ENCODE measurements at places on chromosomes 12 and 14. TPM values are rescaled to one million over a fixed set of nuclear protein-coding genes. Genes with fewer than 3 reads are reported as not detected.

- peak; percentile 31 for DNase-seq
Observed at GRCh38 chr12:100427078-100427477, 46.6 kb upstream of the NR1H4 start.

ABCC9 gene
- 33.3 TPM for total RNA-seq

DNA sequence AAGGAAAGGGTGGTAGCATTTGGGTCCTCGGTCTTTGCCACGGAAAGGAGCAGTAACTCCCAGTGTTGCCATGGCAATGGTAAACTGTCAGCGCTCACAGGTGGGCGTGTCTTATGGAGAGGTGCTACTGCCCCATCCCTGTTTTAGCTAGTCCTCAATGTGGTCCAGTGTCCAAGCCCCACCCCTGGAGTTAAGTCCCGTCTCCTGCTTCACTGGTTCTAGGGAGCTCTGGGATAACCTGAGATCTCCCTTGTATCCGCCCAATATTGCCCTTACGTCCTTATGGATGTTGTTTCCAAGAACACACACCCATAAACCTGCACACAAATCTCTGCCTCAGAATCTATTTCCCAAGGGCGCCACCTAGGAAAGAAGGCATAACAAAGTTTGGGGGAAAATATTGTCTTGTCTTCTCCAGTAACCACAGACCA, 64.2 kb downstream of the SPRING1 start:
- DNase-seq = no peak

- no peak for DNase-seq
Observed at GRCh38 chr12:131894981-131895639, 688 bp downstream of the ULK1 start.

- no peak for DNase-seq
Observed at GRCh38 chr12:9724023-9724422, 8.9 kb downstream of the CLECL1 start.

- DNase-seq = no peak
Observed at GRCh38 chr12:30450872-30451271, 244.8 kb downstream of the IPO8 start.

SLC6A15 gene
- 0.12 TPM for total RNA-seq

GRCh38 chr12:120125792-120126634, 9.5 kb upstream of the RAB35 start:
- DNase-seq = no peak

CEBPE gene
- 0.20 TPM for total RNA-seq

DNA sequence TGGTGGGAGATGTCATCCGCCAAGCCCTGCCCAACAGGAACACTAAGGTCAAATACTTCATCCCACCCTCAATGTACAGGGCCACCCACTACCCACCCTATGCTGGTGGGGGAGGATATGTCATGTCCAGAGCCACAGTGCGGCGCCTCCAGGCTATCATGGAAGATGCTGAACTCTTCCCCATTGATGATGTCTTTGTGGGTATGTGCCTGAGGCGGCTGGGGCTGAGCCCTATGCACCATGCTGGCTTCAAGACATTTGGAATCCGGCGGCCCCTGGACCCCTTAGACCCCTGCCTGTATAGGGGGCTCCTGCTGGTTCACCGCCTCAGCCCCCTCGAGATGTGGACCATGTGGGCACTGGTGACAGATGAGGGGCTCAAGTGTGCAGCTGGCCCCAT, 3.5 kb downstream of the B3GNT4 start:
- no peak for DNase-seq

DNA sequence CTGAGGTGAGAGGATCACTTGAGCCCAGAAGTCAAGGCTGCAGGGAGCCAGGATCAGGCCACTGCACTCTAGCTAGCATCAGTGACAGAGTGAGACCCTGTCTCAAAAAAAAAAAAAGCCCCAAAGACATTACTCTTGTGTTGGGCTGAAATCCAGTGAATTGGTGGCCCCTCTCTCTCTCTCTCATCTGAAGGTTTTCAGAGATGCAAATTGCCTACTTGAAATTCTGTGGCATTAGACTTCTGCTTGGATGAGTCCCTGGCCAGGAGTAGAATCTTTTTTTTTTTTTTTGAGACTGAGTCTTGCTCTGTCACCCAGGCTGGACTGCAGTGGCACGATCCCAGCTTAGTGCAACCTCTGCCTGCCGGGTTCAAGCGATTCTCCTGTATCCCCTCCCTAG, 112.0 kb upstream of the ATF7IP start:
- DNase-seq = no peak

GRCh38 chr12:94247246-94247645, 98.9 kb downstream of the PLXNC1 start:
- no peak for DNase-seq

- no peak for DNase-seq
Observed at GRCh38 chr12:117583677-117584225, 222.3 kb upstream of the NOS1 start.

GRCh38 chr14:25094171-25094907, 44.4 kb upstream of the STXBP6 start:
- no peak for DNase-seq

KRT73 gene
- not detected for total RNA-seq

- DNase-seq = no peak
Observed at GRCh38 chr14:66070542-66071319, 415.4 kb upstream of the CCDC196 start.

ACOT4 gene
- total RNA-seq = 2.6 TPM

DNA sequence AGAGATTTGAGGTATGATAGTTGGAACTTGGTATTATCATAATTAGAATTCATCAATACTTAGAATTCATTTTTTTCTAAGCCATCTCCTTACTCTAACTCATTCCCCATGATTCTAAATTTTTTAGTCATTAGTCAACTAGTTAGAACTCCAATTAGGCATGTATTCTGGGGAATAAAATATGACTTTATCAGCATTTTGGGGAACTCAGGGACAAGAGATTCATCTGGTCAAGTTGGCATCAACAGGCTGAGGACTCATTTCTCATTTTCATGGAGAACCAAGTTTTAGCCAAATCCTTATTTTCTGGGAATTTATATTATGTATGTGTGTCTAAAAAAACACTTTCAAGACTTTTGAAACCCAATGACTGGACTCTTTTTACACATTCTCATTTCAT, 29.2 kb downstream of the DIP2B start:
- no peak for DNase-seq

GRCh38 chr12:60616400-60616799, 1020.6 kb downstream of the SLC16A7 start:
- DNase-seq = no peak

- no peak for DNase-seq
Observed at GRCh38 chr14:59507752-59508103, 23.4 kb downstream of the JKAMP start.

- DNase-seq = no peak
Observed at GRCh38 chr12:27462851-27463250, 16.3 kb downstream of the SMCO2 start.

RAD9B gene
- 0.35 TPM for total RNA-seq

GRCh38 chr12:99035803-99036202, 390.7 kb downstream of the APAF1 start:
- no peak for DNase-seq

DNA sequence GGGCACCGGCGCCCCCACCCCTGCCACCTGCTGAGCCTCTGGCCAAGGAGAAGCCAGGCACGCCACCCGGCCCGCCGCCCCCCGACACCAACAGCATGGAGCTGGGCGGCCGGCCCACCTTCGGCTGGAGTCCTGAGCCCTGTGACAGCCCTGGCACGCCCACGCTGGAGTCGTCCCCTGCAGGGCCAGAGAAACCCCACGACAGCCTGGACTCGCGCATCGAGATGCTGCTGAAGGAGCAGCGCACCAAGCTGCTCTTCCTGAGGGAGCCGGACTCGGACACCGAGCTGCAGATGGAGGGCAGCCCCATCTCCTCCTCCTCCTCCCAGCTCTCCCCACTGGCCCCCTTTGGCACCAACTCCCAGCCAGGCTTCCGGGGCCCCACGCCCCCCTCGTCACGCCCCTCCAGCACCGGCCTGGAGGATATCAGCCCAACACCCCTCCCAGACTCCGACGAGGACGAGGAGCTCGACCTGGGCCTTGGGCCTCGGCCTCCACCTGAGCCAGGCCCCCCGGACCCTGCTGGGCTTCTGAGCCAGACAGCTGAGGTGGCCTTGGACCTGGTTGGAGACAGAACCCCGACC, 6.5 kb downstream of the SETD1B start:
- DNase-seq = no peak

- no peak for DNase-seq
Observed at GRCh38 chr14:96583569-96584041, 81.4 kb downstream of the PAPOLA start.

DNA sequence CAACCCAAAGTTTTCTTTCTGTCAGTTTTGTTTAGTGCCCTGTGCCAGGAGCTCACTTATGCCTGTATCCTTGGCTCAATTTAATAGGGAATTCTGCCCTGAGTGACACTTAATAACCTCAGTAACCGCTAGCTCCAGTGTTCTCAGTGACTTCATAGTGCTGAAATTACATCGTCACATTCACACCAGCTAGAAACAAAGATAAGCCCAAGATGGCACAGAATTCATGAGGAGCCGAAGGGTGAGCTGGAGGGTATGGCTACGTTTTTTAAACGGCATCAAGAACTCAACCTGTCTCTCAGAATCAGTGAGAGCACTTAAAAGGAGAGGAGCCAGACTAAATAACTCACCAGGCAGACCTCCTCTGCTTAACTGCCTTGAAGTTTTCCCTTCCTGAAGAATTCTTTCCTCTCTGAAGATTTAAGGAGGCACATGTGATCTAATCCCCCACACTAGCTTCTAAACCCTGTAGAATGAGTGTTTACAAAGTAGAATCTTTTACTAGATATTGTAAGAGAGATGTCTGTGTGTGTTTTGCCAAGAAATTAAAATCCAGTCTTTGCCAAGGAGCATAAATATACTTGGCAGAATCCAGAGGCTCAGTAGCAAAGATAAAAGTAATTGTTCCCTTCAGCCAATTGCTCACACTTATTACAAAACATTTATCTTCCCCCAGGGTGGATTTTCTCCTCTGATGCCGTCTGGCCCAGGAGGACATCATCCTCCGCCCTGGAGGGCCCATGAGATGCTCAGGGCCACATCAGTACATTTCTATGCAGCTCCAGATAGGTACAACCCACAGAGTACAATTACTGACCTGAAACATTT, 37.3 kb downstream of the PTGER2 start:
- DNase-seq = no peak

PLEKHD1 gene
- 0.06 TPM for total RNA-seq

- DNase-seq = no peak
Observed at GRCh38 chr12:131755305-131756113, 44.6 kb downstream of the SFSWAP start.

GRCh38 chr12:91205811-91206210, 23.2 kb upstream of the DCN start:
- DNase-seq = no peak

DNA sequence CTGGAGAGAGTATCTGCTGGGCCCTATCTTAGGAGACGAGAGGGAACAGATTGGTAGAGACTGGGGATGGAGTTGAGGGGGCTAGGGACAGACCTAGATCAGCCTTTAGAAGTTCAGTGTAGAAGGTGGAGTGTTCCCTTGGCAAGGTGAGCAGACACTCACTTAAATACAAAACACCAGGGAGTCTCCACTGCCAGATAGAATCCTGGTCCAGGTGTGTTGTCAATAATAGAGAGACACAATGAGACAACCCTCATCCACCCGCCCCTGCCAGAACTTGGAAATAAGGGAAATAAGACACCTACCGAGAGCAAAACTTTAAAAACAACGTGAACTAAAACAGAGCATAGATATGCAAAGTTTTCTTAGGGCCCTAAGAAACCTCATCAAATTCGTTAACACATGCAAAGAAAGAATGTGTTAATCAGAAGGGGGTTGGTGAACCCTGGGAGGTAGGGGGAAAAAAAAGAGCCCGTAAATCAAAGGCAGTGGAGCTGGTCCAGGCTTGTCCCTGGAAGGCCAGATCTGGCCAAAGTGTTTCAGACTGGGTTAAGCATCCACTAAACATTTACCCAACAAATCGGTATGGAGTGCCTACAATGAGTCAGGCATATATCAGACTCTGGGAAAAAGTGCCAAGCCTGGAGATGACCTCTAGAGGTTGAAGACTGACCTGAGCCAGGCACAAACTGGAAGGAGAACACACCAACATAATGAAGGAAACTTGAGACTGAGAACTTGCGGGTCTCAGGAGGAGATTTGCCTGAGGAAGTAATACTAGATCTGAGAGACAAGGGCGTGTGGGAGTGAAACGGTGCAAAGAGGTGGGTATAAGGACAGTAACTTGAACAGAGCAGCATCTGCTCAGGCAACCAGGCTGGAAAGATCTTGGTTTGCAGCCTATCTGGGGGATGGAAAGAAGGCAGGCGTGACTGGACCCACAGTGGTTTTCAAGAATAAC, 37.0 kb upstream of the OTX2 start:
- DNase-seq = no peak

GRCh38 chr12:75716291-75717025, 205.0 kb upstream of the KRR1 start:
- DNase-seq = no peak

GALNT16 gene
- 4.1 TPM for total RNA-seq

SLC41A2 gene
- total RNA-seq = 74.6 TPM

DNA sequence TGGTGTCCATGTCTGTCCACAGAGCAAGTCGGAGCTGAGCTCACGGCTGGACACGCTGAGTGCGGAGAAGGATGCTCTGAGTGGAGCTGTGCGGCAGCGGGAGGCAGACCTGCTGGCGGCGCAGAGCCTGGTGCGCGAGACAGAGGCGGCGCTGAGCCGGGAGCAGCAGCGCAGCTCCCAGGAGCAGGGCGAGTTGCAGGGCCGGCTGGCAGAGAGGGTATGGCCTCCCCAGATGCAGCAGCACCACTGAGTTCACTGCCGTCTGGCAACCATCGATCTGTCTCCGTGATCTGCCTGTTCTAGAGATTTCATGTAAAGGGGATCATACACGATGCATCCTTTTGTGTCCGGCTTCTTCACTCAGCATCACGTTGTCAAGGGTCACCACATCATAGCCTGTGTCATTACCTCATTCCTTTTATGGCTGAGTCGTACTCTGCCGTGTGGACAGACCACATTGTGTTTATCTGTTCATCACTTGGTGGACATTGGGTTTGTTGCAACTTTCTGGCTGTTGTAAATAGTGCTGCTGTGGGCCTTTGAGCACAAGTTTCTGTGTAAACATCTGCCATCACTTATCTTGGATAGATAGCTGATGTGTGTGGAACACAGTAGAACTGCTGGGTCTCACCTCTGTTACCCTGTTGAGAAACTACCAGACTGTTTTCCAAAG, 21.9 kb downstream of the HIP1R start:
- no peak for DNase-seq

SOX5 gene
- 15.0 TPM for total RNA-seq

- no peak for DNase-seq
Observed at GRCh38 chr12:61291647-61292046, 968.6 kb upstream of the USP15 start.

- DNase-seq = no peak
Observed at GRCh38 chr12:78674311-78675090, 190.1 kb upstream of the SYT1 start.

CCDC38 gene
- total RNA-seq = not detected

DNA sequence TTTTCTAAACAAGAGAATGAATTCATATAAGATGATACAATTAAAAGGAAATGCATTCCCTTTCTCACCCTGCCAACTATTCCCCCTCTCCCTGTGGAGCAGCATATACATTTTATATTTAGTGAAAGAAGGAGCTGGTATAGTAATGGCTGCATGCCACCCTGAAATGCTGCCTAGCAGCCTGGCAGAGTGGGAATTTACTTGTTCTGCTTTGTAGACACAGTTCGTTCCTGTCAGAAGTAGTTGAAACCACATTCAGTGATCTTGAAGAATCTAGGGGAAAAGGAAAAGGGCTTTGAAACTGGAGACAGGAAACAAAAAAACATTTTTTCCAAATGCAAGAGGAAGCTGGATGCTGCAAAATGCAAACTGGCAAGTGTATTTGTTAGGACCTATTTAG, 176.0 kb upstream of the PLEKHA5 start:
- no peak for DNase-seq

All from mucosa of gallbladder (tissue), 1 donor.